ENCODE measurements at places on chromosomes 7 and 10. TPM values are rescaled to one million over a fixed set of nuclear protein-coding genes. Genes with fewer than 3 reads are reported as not detected.

DNA sequence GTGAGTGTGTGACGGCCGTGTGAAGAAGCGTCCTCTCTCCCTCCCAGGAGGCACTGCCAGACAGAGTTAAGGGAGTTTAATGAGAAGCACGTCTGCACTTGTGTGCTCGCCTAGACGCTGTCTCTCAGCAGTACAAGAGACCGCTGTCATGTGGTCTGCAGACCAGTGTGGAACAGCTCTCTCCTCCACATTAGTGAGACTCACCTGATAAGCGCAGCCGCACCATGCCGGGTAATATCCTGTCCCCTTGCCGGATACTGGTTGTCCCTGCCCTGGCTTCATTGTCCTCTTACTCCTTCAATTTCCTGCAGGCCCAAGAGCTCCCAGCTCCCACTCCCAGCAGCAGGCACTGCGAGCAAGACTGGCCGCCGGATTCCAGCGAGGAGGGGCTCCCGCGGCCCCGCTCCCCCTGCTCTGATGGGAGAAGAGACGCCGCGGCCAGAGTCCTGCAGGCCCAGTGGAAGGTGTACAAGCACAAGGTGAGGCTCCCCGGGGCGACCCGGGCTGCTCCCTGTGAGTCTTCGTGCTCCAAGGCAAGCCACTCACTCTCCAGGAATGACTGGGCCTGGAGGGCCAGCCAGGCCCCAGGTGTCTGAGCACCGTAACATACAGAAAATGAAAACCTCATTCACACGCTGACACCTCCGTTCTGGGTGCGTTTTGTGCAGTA, 33.5 kb upstream of the TTYH3 start:
- no peak for DNase-seq

GRCh38 chr7:133102276-133103060, 20.6 kb upstream of the CHCHD3 start:
- no peak for DNase-seq

DNA sequence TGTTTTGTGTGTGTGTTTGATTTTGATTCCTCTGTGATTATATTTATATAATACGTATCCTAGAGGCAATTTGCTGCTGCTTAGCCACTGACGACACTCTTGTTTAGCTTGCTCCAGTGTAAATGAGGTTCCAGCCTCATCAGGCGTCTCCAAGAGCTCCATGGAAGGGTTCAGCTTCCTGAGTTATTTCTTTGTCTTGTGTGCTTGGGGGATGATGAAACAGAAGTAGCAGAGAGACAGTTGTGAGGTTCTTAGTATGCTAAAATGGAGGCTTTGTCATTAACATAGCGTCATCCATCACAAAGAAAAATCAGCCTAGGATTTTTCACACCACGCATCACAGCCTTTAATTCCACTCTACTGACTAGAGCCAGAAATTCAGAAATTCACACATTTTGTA, 85.1 kb downstream of the KLF6 start:
- DNase-seq: no peak

Gene TFPI2
- not detected for total RNA-seq

DNA sequence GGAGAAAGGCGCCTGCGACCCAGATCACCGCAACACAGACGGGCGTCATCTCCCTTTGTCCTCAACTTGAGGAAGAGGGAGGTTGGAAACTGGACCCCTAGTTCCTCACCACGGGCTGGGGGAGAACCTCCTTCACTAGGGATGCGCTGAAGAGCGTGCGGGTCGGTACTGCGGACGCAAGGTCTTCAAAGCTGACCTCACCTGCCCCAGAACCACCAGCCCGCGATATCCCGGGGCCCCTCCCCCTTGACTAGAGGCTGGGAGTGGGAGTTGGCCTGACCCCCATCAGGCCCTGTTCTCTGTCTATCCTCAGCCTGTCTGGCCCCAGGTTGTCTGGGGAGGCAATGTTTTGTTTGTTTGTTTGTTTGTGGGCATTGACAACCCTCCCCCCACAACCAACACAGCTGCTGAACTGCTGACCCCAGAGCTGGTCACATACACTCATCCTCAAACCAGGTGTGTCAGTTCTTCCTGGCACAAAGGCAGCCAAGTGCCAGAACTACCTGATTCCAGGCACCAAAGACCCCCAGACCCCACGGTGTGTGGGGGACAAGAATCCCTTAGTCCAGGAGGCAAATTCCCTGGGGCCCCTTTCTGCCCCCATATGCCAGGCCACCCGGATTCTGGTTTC, 2.9 kb downstream of the NPM3 start:
- peak; percentile 72 for DNase-seq

Measured in suprapubic skin (tissue), 4 donors.